Renal cortical epithelial cell (primary cell): ENCODE measurements at places on chromosomes 16 and 17. TPM values are rescaled to one million over a fixed set of nuclear protein-coding genes. Genes with fewer than 3 reads are reported as not detected.
A peak's percentile ranks its signal among the peaks of the same experiment; 100 is the strongest.

DNA sequence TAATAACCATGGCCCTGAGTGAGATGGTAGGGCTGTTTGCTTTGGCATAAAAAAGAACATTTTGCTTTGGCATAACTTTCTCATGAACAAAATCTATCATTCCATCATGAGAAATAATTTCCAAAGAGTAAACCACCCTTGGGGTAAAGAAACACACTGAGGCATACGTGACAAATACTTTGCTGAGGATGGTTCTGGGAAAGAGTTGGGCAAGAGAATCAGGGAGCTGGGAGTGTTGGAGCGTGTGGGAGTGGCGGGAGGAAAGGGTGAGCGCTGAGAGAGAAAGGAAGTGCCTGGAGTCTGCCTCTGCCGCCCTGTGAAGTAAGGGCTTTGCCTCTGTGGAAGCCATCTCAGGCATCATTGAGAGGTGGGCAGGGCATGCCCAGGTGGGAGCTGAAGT lies 60.2 kb upstream of the ARHGAP44 start:
- no peak for DNase-seq

DNA sequence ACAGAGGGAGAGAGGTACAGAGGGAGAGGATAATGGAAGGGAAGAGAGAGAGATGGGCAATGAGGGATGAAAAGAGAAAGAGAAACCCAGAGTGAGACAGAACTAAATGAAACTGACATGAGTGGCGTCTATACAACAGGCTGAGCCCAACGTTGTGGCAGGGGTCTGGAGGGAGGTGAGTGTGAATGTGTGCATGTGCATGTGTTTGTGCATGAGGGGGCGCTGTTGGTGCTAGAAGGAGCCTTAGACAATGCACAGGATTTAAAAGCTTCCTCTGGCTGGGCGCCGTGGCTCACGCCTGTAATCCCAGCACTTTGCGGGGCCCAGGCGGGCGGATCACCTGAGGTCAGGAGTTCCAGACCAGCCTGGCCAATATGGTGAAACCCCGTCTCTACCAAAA lies 454.8 kb upstream of the CDH11 start:
- no peak for DNase-seq

GRCh38 chr16:22799113-22799512 lies 14.8 kb upstream of the HS3ST2 start:
- DNase-seq = no peak

DNA sequence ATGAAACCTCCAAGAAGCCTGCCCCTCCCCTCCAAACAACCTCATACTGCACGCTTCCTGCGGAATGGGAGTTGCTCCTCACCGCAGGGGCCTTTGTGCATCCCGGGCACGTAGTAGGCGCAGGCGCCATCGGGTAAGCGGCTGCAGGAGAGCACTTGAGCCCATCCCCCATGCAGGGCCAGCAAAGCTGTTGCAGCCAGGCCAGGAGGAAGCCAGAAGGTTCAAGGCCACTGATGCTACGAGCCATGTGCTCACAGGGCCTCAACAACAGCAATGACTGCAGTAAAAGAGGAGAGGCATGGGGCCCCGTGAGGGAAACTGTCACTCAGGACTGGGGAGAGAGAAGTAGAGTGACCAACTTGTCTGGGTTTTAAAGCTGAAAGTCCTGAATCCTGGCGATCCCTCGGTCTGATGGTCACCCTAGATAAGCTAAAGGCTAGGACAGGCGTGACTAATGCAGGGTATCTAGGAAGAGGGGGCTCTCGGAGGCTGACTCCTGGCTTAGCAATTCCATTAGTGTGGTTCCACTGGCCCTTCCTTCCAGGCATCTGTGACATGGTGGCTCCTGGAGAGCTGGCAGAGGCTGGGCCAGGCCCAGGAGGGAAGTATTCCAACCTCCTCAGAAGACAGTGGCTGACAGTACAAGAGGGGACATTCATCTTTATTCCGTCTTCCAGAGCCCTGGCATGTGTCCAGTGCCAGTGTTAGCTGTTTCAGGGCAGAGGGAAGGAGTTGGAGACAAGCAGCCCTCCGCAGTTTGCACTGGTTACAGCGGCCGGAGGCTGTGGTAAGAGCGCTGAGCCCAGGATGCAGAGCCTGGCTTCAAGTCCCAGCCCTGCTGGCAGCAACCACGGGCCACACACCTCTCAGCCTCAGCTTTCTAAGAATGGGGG lies 20.8 kb downstream of the GOSR2 start:
- peak; percentile 18 for DNase-seq

DNA sequence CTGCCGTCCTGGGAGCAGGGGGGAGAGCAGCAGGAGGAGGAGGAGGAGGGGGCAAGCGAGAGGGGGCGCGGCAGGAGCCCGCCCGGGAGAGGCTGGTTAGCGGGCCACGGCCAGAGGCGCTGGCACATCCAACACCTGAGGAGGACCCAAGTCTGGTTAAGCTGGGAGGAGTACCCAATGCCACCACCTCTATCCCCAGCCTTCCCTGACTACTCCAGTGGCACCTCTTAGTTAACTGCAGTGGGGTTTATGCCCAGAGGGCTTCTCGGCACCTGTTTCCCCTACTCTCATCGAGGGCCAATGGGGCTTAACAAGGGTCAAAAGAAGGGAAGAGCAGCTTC lies 5.6 kb downstream of the PHOSPHO1 start:
- DNase-seq = no peak

DNA sequence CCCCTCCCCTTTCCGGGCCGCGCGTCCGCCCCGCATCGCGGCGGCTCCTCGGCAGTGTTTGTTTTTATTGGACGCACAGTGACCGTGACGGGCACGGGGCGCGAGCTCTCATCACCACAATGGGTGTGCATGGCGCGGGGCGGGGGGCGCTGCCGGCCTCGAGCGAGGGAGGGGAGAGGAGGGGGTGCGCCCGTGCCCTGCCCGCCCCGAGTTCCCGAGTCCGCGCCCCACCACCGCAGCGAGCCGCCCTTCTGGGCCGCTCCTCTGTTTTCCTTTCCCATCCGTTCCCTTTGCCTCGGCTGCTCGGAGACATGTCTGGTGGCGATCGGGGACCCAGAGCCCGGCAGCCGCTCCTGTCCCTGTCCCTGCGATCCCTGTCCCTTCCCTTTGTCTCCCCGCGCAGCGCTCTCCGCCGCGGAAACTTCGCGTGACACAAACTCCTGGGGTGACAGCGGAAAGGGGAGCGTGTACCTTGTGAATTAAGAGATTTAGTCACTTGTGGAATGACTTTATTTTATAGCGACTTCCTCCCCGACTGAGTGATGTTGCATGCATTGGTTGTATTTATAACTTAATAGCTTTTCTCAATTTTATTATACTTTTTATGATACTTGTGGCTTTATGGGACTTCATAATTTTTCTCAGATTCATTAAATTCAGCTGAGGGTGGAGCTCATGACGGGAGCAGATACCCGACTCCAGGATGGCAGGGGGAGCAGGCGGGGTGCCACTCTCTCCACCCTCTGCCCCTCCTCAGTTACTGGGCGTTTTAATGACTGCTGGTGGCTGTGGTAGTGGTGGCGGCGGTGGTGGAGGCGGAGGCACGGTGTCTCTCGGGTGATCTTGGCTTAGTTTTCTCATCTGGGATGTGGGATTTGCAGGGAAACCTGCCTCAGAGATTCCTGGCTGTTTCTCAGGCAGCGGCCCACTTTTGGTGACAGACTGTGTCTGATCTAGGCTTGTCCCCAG lies 40.8 kb downstream of the MRM1 start:
- no peak for DNase-seq

DNA sequence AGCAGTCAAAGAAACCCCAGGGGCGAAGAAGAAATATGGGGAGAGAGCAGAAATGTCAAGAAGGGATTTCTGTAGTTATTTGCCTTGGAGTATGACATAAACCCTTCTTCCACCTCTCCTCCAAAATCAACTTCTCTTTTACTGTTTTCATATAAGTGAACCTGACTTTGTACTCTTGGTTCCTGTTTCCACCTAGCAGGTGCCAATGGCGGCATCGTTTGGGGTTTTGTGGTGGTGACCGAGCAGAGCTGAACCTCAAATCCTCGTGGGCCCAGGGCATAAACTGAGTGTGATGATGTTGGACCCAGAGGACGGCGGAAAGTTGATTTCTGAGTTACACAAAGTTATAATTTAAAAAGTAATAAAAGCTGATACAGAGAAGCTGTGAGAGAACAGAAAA lies 39.6 kb upstream of the PSMD7 start:
- DNase-seq = no peak

DNA sequence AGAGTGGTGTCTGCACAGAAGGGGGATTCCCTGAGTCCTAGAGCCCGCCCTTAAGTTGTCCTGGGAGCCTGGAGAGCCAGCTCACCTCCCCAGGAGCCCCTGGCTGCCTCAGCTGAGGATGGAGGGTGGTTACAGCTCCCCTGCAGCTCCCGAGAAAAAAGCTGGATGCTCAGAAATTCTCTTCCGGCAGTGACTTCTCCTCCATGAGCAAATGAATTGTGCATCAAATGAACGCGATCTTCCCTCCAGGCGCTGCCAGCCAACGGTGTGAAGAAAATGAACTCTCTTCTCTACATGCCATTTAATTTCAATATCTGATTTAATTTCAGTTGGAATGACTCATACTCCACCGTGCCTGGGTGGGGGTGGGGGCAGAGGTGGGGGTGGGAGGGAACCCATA lies 14.3 kb upstream of the C16orf74 start:
- no peak for DNase-seq

DNA sequence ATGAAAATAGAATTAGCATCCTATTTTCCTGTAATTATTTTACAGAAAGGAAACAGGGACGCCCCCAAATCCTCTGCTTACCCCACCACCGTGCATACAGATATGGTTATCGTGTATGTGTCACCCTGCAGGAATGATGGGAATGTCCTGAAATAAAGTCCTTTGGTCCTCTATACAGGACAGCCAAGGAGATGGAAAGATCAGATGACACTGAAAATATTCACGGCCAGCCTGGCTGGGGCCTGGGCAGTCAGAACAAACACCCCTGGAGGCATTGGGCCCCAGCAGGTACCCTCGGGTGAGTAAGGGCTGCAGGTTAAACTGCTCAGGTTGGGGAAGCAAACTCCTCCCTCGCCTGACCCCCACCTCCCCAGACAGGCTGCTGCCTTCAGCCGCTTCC lies 368.0 kb downstream of the FOXL1 start:
- DNase-seq = no peak

- DNase-seq = no peak
Observed at GRCh38 chr17:46144246-46144645, 49.0 kb downstream of the KANSL1 start.

GRCh38 chr16:75789237-75789636 lies 62.9 kb upstream of the CPHXL start:
- DNase-seq = peak; percentile 44

DNA sequence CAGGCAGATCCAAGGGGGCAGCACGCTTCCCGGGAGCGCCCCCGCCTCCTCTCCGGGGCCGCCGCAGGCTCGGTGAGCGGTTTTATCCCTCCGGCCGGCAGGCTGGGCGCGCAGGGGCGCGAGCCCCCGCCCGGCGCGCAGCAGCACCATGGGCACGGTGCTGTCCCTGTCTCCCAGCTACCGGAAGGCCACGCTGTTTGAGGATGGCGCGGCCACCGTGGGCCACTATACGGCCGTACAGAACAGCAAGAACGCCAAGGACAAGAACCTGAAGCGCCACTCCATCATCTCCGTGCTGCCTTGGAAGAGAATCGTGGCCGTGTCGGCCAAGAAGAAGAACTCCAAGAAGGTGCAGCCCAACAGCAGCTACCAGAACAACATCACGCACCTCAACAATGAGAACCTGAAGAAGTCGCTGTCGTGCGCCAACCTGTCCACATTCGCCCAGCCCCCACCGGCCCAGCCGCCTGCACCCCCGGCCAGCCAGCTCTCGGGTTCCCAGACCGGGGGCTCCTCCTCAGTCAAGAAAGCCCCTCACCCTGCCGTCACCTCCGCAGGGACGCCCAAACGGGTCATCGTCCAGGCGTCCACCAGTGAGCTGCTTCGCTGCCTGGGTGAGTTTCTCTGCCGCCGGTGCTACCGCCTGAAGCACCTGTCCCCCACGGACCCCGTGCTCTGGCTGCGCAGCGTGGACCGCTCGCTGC lies 832 bp downstream of the CDK5R1 start:
- DNase-seq = no peak

DNA sequence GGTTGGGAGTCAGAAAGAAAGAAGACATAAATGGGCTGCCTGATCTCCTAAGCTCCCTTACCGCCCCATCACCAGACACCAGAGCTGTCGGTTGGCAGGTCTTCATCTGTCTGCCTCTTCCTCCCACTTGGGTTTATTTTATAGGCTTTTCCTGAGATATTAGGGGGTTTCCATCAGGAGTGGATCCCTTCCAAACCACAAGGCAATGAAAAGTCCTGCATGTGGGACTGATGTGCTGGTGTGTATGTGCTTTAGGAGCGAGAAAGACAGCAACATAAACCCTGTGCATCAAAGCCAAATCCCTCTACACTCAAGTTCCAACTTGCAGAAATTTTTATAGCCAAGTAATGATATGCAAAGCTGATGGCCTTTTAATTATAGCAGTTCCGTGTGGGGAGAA lies 389.5 kb downstream of the SLC39A11 start:
- no peak for DNase-seq

GRCh38 chr16:73268366-73268993 lies 220.6 kb upstream of the ZFHX3 start:
- no peak for DNase-seq

GRCh38 chr16:82660075-82660645 lies 33.4 kb downstream of the CDH13 start:
- no peak for DNase-seq

- DNase-seq = peak; percentile 96
Observed at GRCh38 chr16:51839727-51840462, 688.8 kb upstream of the SALL1 start.

DNA sequence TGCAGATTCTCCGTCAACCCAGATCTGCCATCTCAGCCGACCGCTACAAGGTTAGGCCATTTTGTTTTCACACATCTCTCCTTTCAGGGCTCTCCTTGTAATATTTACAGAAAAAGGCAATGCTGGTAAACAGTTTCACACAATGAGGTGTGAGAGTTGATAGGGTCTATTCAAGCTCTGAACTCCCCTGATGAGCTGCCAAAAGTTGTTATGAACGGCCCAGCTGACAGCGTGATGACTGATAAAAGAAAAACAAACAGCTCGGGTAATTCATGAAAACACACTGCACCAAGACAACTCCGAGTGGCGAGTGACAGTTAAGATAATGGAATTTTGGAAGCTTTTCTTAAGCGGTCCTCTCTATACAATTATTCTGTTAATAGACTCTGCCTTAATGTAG lies 68.1 kb upstream of the IRX5 start:
- no peak for DNase-seq

- DNase-seq = no peak
Observed at GRCh38 chr17:8711291-8711690, 33.3 kb downstream of the CCDC42 start.

GRCh38 chr16:3858801-3859200 lies 21.7 kb downstream of the CREBBP start:
- DNase-seq = no peak

GRCh38 chr17:28643983-28644786 lies 773 bp downstream of the BLTP2 start:
- peak; percentile 63 for DNase-seq

- no peak for DNase-seq
Observed at GRCh38 chr17:6639586-6640535, 650 bp downstream of the KIAA0753 start.

GRAP gene
- 0.15 and 0.17 TPM in 2 replicates for total RNA-seq

TSNAXIP1 gene
- under 0.01 and 4.8 TPM in 2 replicates for total RNA-seq

FSCN2 gene
- total RNA-seq = 3.1 and 4.7 TPM in 2 replicates

CACNA1H gene
- total RNA-seq = 1.0 and 36.2 TPM in 2 replicates

AATK gene
- 0.20 and 0.52 TPM in 2 replicates for total RNA-seq

SLFN12L gene
- total RNA-seq = 0.05 TPM in 1 of 2 replicates, not detected in the other

NCBP3 gene
- 21.4 and 35.5 TPM in 2 replicates for total RNA-seq

OR1A1 gene
- not detected in 2 replicates for total RNA-seq

DNAJA3 gene
- 52.4 and 62.3 TPM in 2 replicates for total RNA-seq

CDR2L gene
- total RNA-seq = 36.8 and 69.2 TPM in 2 replicates

PSKH1 gene
- total RNA-seq = 14.8 and 39.7 TPM in 2 replicates

P2RX5 gene
- 2.9 and 19.3 TPM in 2 replicates for total RNA-seq

MMP28 gene
- total RNA-seq = 0.52 and 1.8 TPM in 2 replicates
